ENCODE measurements at places on chromosomes 3 and 15. TPM values are rescaled to one million over a fixed set of nuclear protein-coding genes. Genes with fewer than 3 reads are reported as not detected.

Gene NLGN1
- total RNA-seq: 10.6 TPM

Gene SLC38A3
- total RNA-seq: 0.89 TPM

Gene RASGRP1
- total RNA-seq: 0.52 TPM

Gene DHFR2
- total RNA-seq: 3.2 TPM

Gene ECE2
- total RNA-seq: not detected

Gene SNRPN
- 132 TPM for total RNA-seq

Gene ALCAM
- total RNA-seq: 176 TPM

Gene GOLGA8R
- 0.86 TPM for total RNA-seq

Gene SLC28A2
- total RNA-seq: not detected

Gene STT3B
- total RNA-seq: 98.6 TPM

Gene CRYGS
- total RNA-seq: 0.47 TPM

Gene LRTM1
- not detected for total RNA-seq

- no peak for DNase-seq
Measured at GRCh38 chr3:190444576-190445145, 5.0 kb downstream of the TMEM207 start.

GRCh38 chr3:182469086-182469485, 324.2 kb upstream of the ATP11B start:
- DNase-seq: peak; percentile 55

GRCh38 chr15:100008258-100008657, 275.0 kb upstream of the LYSMD4 start:
- peak; percentile 69 for DNase-seq

DNA sequence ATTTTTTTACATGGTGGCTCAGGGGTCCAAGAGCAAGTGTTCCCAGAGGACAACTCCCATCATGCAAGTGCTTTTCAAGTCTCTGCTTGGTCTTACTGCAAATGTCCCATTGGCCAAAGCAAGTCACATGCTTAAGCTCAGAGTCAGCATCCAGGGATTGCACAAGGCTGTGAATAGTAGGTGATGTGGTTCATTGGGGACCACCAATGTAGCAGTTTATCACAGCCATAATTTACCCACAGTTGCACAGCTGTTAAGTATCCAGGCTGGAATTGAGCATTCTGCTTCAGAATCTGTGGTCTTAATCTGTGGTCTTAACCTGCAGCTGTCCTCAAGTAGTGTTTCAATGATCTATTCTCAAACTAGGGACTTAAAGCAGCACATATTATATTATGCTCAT, 71.4 kb upstream of the PLCL2 start:
- no peak for DNase-seq

GRCh38 chr15:36275656-36276055, 303.8 kb upstream of the CDIN1 start:
- DNase-seq: peak; percentile 6

- DNase-seq: peak; percentile 52
Measured at GRCh38 chr3:123559040-123559861, 25.6 kb downstream of the HACD2 start.

DNA sequence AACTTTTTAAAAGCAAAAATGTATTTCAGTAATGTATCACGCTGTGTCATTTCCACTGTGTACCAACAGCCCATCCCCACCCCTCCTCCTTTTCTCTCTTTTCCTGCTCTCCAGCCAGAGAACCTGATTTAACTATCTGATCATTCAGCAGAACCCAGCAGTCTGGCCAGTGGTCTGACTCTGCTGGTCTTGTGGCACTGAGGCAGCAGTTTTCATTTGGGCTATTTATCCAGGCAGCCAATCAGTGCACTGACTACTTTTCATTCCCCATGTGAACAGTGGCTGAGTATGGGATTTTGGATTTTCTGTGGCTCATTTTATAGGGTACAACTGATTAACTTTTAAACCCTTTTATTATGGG, 56.3 kb downstream of the GPR171 start:
- no peak for DNase-seq

- DNase-seq: no peak
Measured at GRCh38 chr3:55497250-55497649, 10.1 kb upstream of the WNT5A start.

- peak; percentile 68 for DNase-seq
Measured at GRCh38 chr3:87076946-87077345, 86.0 kb upstream of the VGLL3 start.

GRCh38 chr3:45887759-45888511, 1.6 kb downstream of the CCR9 start:
- no peak for DNase-seq

GRCh38 chr3:126347543-126348161, 9.6 kb downstream of the KLF15 start:
- no peak for DNase-seq

DNA sequence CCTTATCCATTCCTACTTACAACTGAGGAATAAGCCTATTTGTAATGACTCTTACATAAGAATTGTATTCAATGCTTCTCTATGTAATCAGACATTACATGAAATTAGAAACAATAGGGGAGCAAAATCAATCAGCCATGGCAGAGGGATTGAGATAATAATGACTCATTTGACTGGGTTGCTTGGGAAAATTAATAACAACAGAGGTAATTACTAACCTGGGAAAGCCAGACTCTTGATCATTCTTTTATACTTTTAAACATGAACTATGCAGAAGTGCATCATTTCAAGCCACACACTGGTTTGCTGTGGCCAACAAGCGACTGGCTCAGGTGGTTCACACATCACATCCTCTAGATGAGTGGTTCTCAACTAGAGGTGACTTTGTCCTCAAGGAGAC, 126.3 kb upstream of the CRBN start:
- no peak for DNase-seq

- DNase-seq: no peak
Measured at GRCh38 chr3:43921056-43921648, 230.4 kb downstream of the ABHD5 start.

DNA sequence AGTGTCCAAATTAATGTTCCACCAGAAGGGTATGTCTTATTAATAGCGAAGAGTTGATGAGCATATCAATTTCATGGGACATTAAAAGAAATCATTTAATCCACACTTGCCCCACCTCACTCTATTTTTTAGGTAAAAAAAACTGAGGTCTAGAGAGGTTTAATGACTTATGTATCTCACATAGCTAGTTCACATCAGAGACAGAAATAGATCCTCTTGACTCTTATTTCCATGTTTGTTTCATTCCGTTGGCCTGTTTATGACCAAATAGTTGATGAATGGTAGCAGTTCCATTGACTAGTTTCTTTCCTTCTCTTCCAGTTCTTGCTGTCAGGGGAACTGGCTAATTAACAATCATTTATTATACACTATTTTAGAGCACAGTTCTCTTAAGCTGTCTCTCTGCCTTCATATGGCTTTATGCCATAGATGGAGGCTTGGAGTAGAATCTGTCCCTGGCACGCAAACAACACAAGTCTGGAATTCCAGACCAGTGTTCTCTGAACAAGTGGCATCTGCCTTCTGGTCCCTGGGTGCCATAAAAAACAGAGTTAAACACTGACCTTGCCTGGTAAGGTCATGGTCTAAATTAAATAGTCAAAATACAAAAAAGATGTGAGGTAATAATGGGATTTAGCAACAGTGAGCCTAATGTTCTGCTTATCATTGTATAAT, 220.0 kb upstream of the CGNL1 start:
- DNase-seq: no peak

DNA sequence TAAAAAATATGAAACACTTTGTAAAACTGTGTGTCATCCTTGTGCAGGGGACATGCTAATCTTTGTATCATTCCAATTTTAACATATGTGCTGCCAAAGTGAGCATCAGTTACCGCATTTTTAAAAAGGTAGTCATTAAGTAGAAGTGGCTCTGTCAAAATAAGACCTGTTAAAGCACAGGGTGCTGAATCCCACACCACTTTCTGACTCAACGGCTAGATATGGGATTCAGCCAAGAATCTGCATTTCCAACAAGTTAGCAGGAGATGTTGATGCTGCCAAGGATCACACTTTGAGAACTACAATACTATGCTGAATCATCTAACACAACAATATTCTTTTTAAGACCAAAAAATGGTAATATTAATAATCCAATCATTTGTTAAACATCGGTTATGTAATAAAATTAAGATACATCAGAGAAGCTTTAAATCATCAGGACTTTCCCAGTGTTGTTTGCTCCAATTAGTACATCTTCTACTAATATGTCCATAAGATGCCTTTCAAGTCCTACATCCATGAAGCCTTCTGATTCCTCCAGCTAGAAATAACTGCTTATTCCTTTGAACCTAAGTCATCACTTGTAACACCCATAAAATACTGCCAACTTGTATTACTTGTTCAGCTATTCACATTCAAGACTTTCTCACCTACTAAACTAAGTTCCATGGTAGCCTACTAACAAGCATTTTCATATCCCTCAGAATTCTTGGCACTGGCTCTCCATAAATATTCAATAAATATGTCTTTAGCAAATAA, 71.1 kb downstream of the TBL1XR1 start:
- DNase-seq: peak; percentile 90

DNA sequence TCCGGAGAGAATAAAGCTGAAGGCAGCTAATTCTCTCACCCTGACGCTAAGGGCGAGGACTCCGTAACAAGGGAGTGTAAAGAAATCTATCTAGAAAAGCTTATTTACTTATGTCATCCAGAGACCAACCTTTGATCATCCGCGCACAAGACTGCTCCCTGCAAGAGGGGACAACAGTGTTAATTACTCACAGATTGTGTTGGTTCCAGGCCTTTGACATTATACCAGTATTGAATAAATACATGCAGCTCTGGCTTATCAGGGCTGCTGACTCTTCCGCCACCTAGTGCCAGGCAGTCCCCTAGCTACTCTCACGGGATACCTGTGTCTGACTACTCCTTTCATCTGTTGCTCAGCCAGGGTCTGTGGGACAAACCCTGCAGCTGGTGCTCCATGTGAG, 211.7 kb downstream of the DTWD1 start:
- peak; percentile 41 for DNase-seq

GRCh38 chr3:153829606-153830170, 291.5 kb upstream of the ARHGEF26 start:
- DNase-seq: peak; percentile 43

GRCh38 chr3:39810647-39811161, 1.3 kb downstream of the MYRIP start:
- DNase-seq: no peak

GRCh38 chr3:52001443-52001974, 5.8 kb upstream of the RPL29 start:
- peak; percentile 51 for DNase-seq

GRCh38 chr3:50627407-50628051, 10.6 kb downstream of the MAPKAPK3 start:
- peak; percentile 95 for DNase-seq

DNA sequence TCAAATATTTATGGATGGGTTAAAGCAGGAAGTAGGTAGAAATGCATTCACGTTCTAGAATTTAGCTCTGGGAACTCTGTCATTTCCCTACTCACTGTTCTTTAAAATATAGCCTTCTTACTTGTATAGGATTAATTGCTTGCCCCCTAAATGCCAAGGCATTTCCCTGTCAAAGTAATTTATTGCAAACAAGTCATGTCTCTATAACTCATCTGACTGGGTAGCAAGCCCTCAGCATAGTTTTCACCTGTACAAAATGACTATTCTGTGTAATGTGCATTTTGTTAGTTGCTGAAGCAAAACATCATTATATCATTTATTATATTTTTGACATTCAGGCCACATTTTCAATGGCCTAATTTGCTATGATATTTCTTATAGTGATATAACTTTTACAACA, 1308.2 kb upstream of the EPHA6 start:
- DNase-seq: no peak

DNA sequence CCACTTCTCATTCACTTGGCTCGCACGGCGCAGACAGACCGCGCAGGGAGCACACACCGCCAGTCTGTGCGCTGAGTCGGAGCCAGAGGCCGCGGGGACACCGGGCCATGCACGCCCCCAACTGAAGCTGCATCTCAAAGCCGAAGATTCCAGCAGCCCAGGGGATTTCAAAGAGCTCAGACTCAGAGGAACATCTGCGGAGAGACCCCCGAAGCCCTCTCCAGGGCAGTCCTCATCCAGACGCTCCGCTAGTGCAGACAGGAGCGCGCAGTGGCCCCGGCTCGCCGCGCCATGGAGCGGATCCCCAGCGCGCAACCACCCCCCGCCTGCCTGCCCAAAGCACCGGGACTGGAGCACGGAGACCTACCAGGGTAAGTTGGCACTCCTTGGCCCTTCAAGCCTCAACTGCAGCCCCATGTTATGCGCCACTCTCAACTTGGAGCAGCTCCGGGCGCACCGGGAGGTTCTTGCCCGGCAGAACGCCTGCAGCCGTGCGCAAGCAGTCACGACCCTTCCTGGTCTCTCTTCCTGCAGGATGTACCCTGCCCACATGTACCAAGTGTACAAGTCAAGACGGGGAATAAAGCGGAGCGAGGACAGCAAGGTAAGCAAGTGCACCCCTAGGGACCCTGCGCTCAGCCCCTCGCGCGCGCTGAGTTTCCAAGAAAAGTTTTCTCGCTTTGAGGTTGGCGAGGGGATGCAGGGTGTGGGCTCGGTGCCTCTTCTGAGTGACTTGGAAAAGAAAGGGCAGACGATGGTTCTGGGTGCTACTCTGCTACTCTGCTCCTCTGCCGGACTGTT, at the start of gene BHLHE40:
BHLHE40 (plus strand) TSS at position 10 of the 801 bp plus-strand sequence; CDS start at position 292, 282 bp downstream.
- DNase-seq: peak; percentile 27

GRCh38 chr3:3302964-3303363, 123.5 kb upstream of the CRBN start:
- DNase-seq: no peak

GRCh38 chr3:128745742-128746141, 19.8 kb downstream of the RAB7A start:
- DNase-seq: no peak

DNA sequence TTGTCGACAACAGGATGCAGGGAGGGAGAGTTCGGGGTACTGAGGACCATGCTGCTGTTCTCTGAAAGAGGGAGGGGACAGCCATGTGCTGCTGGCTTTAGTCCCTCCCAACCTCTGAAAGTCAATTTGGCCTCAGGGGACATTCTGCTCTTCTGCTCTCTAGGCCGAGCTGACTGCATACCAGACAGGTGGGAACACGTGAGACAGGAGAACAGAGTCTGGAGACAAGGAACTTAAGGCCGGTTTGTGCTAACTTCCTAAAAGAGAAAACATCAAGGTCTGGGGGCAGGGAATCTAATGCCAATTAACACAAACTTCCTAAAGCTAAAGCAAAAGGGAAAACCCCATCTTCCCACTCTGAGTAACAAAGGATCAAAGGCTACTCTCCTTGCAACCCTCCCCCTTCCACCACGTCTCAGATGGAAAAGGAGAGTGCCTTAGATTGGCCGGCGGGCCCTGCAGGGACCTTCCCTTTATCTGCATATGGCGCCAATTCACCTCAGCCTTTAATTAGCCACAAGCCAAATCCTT, 41.0 kb downstream of the SLCO2A1 start:
- no peak for DNase-seq

DNA sequence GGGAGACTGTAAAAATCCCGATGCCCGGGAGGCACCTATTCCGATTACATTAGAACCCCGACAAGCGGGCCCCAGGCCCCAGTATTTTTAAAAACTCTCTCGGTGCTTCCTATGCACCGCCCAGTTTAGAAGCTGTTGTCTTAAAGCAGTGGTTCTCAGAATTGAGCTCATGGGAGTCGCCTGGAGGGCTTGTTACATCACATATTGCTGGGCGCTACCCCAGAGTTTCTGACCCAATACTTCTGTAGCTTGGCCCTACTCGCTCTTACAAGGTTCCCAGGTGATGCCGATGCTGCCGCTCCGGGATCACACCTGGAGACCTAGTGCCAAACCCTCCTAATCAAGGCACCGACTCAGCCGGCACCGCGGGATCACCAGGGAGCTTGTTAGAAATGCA, 35.2 kb downstream of the CPN2 start:
- no peak for DNase-seq

Measured in M059J (cell line).